B cell (primary cell): ENCODE measurements at places on chromosomes 3 and 15.

- DNase-seq = no peak
- H3K36me3 ChIP-seq = no peaks in the 10 kb centered on the region
- H3K4me3 ChIP-seq = no peak overlapping the region
- no peaks in the 10 kb centered on the region for H3K27me3 ChIP-seq
- H3K27ac ChIP-seq = no peak overlapping the region
These were observed 28.1 kb upstream of the CNBP start for GRCh38 chr3:129211772-129212171.

DNA sequence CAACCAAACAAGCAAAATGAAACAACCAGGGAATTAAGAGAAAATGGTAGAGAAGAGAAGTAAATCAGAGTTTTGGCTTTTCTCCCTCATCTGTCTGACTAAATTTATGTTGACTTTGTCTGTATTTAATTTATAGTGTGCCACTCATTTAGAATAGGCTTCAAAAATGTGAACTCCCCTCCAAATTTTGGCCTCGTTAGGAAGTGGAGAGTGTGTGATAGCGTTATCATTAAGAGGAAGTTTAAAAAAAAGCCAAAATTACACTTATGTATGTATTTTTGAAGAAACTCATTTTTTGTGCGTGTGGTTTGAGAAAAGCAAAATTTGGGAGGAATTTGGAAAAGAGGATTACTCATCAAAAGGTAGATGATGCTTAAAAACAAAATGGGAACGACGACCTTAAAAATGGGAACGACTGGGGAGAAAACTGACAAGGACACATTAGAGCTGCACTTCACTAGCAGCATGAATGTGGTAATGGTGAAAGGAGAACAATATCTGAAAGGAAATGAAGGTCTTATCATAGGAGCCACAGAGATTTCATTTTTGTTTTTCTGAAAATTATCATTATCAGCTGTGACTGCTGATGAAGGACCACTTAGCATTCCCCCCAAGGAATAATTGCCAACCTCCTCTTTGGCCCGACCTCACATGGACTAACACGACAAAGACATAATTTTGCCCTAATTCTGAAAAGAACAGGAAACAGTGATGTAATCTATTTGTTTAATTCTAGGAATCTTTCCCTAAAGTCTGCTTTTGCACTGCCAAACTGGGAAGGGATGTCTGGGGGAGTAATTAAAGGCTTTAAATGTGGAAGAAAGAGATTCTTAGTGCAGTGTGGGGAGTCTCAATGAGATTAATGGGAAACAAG, 163.2 kb upstream of the P2RY1 start:
- no peak overlapping the region for H3K4me3 ChIP-seq

GRCh38 chr3:45814322-45814721, 18.0 kb upstream of the SLC6A20 start:
- H3K36me3 ChIP-seq = no peaks in the 10 kb centered on the region
- H3K4me3 ChIP-seq = no peak overlapping the region
- H3K4me1 ChIP-seq = peaks cover 6% of the 10 kb centered on the region
- no peak overlapping the region for H3K27ac ChIP-seq

- no peaks in the 10 kb centered on the region for H3K36me3 ChIP-seq
- no peak overlapping the region for H3K27ac ChIP-seq
- H3K4me1 ChIP-seq = no peaks in the 10 kb centered on the region
- no peak for DNase-seq
- H3K27me3 ChIP-seq = no peaks in the 10 kb centered on the region
- H3K4me3 ChIP-seq = no peak overlapping the region
These were observed 99.5 kb upstream of the TUSC7 start for GRCh38 chr3:116610124-116610523.

DNA sequence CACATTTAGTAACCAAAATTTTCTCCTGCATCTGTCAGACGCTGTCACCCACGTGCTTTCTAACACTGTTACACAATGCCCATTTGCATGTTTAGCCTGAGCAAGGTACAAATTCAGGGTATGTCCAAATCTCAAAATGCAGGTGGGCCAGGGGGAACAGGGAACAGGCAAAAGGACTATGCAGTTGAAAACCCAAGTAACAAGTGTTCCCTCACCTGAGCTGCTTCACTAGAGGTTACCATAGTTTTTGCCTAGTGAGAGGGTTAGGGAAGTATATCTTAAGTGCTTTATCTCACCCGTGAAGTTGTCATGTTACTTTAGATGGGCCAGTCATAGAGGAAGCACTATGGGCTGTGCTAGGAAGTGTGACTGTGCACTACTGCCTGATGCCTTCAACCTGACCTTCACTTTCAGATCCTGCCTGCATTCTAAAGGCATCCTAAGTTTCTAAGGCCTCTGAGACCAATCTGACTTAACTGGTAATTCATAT, 6.0 kb upstream of the TMEM87A start:
- H3K27ac ChIP-seq = no peak overlapping the region
- peaks cover 66% of the 10 kb centered on the region for H3K36me3 ChIP-seq
- H3K4me1 ChIP-seq = peaks cover 18% of the 10 kb centered on the region
- no peak overlapping the region for H3K4me3 ChIP-seq
- DNase-seq = no peak

DNA sequence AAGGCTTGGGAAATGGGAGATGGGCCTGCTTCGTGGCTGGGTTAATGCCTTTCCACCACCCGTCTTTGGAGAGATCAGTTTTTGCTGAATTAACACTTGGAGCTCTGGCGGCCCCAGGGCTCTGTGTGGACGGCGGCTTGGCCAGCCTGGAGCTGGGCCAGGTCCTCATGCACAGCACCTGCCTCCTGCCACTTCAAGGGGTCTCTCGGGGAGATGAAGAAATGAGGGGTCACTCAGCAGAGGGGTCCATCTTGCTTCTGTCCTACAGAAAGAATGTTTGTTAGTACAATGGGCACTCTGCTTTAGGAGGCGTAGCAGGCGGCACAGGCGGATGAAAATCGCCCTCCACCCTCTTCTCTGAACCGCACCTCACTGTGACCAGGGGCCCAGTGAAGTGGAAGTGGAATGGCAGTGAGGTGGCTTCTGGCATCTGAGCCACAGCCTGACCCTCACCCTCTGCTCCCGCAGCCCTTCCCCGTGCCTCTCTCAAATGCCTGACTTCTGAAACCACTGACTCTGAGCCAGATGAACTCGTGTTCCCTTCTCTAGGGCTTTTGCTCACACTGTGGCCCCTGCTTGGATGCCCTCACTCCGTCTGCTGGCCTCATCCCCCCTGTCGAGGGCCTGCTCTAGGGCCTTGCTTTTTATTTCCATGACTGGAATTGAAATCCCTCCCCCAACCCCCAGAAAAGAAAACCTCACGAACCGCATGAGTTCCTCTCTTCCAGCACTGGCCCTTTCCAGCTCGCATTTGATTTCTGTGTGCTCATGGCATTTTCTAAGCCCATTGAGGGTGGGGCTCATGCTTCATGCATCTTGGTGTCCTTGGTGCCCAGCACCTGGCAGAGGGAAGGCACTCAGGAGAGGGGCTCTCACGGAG, 42.2 kb downstream of the CHDH start:
- H3K4me1 ChIP-seq = no peaks in the 10 kb centered on the region
- H3K4me3 ChIP-seq = no peak overlapping the region
- H3K36me3 ChIP-seq = no peaks in the 10 kb centered on the region
- DNase-seq = no peak
- no peaks in the 10 kb centered on the region for H3K27me3 ChIP-seq
- no peak overlapping the region for H3K27ac ChIP-seq

DNA sequence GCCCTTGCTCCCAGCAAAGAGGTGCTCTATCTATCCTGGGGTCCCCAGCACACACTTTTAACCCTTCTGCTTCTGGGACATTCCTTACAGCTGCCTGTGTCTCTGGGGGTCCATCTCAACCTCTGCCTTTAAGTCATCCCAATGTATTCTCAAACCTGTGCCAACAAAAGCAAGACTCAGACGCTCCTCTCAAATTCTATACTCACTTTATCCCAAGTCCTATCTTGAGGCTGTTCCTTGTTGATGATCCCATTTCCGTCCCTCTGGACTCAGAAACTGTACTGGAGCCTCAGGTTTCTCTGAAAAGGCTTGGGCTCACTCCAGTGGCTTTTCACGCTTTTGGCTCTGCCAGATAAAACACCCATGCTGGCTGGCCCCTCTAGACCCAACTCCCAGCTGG, 69.7 kb downstream of the XXYLT1 start:
- no peak overlapping the region for H3K27ac ChIP-seq
- DNase-seq = no peak
- H3K36me3 ChIP-seq = no peaks in the 10 kb centered on the region
- no peak overlapping the region for H3K4me3 ChIP-seq
- H3K27me3 ChIP-seq = no peaks in the 10 kb centered on the region

DNA sequence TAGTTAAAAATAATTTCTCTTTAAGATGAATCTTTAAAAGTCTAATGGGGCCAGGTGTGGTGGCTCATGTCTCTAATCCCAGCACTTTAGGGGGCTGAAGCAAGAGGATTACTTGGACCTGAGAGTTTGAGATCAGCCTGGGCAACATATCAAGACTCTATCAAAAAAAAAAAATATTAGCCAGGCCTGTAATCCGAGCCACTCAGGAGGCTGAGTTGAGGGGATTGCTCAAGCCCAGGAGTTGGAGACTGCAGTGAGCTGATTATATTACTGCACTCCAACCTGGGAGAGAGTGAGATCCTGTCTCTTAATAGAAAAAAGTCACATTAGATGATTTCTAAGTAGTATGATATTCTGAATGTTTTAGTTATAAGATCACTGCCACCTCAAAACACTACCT, 322.0 kb upstream of the MANF start:
- H3K27me3 ChIP-seq = peaks cover 6% of the 10 kb centered on the region
- H3K36me3 ChIP-seq = no peaks in the 10 kb centered on the region
- no peak overlapping the region for H3K27ac ChIP-seq

DNA sequence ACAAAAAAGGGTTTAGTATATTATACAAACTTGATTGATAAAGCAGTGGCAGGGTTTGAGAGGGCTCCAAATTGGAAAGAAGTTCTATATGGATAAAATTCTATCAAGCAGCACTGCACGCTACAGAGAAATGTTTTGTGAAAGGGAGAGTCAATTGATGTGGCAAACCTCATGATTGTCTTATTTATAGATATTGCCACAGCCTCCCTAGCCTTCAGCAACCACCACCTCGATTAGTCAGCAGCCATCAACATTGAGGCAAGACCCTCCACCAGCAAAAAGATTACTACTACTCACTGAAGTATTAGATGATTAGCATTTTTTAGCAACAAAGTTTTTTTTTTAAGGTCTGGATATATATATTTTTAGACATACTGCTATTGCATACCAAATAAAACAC, 296.7 kb downstream of the CHST2 start:
- no peak overlapping the region for H3K4me3 ChIP-seq
- H3K36me3 ChIP-seq = no peaks in the 10 kb centered on the region
- H3K27ac ChIP-seq = no peak overlapping the region
- no peak for DNase-seq

DNA sequence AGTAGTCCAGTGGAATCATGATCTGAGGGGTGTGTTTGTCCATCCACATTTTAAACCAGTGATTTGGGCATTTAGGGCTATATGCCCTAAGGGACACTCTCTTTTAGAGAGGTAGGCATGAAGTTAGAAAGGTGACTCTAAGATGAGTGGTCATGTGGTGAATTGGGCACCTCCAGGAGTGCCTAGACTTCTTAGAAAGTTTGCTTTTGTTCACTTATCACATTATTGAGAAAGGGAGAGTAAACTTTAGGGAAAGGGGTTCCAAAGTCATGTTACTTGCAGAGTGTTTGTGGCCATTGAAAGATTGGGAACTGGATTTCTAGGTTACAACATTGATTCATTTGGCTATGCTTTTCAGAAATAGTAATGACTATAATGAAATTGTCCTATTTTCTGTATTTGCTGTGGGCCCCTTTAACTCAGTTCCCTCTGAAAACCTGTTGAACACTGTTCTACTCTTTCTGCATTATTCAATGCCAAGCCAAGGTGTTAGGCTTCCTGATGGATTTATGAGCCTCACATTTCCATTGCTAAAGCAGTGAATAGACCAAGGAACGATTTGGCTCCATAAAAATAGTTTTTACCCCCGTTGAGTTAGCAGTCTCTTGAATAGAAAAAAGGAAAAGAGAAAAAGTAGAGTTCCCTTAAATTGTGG, 169.3 kb downstream of the PTPRG start:
- H3K27ac ChIP-seq = no peak overlapping the region
- H3K36me3 ChIP-seq = no peaks in the 10 kb centered on the region
- DNase-seq = no peak
- H3K4me3 ChIP-seq = no peak overlapping the region

DNA sequence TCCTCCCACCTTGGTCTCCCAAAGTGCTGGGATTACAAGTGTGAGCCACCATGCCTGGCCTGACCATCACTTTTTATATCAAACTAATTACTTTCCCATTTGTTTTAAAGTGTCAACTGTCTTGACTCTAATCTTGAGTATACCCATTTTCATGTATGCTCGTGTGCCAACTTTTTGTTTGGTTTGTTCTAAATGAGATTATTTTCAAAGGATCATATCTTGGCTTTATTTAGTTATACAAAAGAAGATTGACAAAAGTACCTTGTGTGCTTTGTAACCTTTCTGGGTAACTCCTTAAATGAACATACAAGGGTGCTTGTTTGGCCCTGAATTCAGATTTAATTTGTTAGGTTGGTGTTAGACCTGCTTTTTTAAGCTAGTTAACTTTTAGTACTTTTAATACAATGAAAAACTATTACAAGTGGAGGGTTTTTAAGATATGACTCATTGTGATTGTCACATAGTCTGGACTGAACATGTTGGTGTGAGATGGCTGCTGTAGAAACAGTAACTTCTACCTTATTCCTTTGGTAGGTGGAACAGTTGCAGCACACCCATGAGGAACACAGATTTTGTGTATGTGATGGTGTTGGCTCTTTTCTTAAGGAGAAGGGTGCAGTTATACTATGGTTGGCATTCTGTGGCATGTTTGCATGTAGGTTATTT, 10.7 kb downstream of the KIF23 start:
- H3K4me3 ChIP-seq = no peak overlapping the region
- H3K4me1 ChIP-seq = no peaks in the 10 kb centered on the region
- no peak overlapping the region for H3K27ac ChIP-seq
- H3K27me3 ChIP-seq = no peaks in the 10 kb centered on the region
- no peaks in the 10 kb centered on the region for H3K36me3 ChIP-seq

- H3K4me3 ChIP-seq = no peak overlapping the region
- H3K4me1 ChIP-seq = peaks cover 51% of the 10 kb centered on the region
- DNase-seq = no peak
- H3K36me3 ChIP-seq = peaks cover 43% of the 10 kb centered on the region
These were observed 36.8 kb downstream of the KLHL6 start for GRCh38 chr3:183518491-183519251.

DNA sequence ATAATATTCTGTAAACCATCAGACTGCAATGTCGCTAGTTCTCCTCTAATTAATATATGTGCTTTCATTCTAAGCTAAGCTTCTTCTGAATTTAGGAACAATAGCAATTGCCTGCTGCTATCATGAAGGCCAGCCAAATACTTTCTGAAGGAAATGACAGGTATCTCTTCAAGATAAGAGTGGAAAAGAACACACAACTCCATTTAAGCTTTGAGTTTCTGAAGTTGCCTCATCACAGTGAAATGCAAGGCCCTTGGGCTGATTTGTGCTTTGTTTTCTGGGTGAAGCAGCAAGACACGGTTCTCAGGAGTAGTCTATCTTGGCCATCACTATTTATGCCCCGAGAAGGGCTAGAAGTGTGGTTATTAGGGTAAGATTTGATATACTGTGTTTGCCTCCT, 6.2 kb downstream of the SLC7A14 start:
- no peak overlapping the region for H3K27ac ChIP-seq
- H3K36me3 ChIP-seq = no peaks in the 10 kb centered on the region
- no peaks in the 10 kb centered on the region for H3K4me1 ChIP-seq
- DNase-seq = no peak
- no peak overlapping the region for H3K4me3 ChIP-seq
